ENCODE measurements at places on chromosomes 7 and 10. TPM values are rescaled to one million over a fixed set of nuclear protein-coding genes. Genes with fewer than 3 reads are reported as not detected.

The SPOCK2 gene
- total RNA-seq = 127 TPM

The CYP3A4 gene
- not detected for total RNA-seq

The ALKBH4 gene
- 14.6 TPM for total RNA-seq

The ABCB1 gene
- total RNA-seq = 15.7 TPM

The NRP1 gene
- total RNA-seq = 0.55 TPM

The EMX2 gene
- not detected for total RNA-seq

The NACAD gene
- 0.35 TPM for total RNA-seq

The MMRN2 gene
- total RNA-seq = not detected

GRCh38 chr10:88292185-88292514 lies 291.0 kb downstream of the RNLS start:
- DNase-seq = no peak

GRCh38 chr7:71404726-71405345 lies 272.9 kb downstream of the GALNT17 start:
- DNase-seq = no peak

- DNase-seq = no peak
Measured at GRCh38 chr10:29932991-29933390, 126.4 kb downstream of the JCAD start.

DNA sequence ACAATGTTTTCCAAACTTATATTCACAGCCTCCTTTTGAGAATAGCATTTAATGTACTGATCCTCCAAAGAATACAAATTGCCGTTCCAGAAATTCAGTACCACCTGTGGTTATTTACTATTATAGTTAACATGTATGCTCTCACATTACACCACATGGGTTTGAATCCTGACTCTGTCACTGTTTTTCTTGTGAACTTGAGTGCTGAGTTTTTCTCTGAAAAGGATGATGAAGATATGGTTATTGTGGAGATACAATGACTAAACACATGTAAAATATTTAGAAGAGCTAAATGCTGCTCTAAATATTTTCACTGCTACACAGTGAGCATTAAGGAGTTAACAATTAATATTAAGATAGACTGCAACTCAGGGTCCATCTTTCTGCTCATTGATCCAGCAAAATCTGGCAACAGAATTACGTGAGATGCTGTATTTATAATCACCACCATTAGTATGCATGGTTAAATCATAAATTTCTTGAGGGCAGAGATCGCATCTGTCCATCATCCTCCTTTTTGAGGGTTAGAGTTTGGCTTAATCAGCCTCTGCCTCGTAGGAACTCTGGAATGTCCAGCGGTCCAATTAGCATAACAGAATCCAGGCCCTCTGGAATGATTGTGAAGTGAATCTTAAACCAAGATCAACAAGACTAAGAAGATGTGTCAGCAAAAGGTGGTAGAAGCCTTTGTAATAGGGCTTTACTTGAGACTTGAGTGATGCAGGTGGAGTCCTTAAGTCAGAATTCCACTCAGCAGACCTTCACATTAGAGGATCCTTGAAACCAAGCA lies 152.8 kb downstream of the MACC1 start:
- no peak for DNase-seq

DNA sequence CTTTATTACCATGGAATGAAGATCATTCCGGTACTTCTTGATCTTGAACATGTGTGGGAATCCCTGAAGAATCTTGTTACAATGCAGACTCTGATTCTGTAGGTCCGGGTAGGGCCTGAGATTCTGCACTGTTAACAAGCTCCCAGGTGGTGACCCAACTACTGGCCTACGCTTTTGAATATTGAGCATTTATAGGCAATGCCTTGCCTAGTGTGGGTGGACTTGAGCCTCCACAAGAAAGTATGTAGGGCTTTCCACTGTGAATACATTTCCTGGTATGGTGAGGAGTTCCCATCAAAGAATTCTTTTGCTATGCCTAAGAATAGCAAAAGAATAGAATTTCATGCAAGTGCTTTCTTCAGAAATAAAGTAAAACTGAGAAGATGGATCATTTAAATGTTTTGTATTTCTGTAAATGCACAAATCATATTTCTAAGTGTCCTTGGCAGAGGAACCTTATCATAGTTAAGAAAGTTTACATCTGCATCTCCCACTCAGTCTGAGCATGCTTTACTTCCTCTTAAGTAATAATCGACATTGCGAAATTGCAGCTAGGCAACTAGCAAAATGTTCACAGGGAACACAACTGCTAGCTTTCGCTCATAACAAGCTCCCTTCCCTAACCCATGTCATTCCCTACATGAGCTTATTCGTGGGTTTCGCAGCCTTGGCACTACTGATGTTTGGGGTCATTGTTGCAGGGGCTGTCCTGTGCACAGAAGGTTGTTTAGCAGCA lies 71.4 kb downstream of the AHR start:
- DNase-seq = no peak

DNA sequence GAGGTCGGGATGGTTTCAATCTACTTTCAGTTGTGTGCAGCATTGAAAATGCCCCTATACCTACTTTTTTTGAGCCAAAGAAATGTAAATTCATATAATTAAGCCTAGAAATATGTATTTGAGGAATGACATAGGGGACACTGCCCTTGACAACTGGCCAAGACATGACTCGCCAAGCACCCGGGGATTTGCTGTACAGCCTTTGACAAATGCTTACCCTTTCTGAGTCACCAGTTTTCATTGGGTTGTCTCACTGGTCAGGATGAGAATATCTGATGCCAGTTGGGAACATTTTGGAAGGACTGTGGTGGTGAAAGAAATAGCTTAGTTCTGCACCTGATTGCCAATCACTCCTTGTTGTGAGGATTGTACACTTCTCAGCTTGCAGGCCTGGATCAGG lies 166.8 kb upstream of the HABP2 start:
- no peak for DNase-seq

GRCh38 chr7:105816266-105816843 lies 60.0 kb downstream of the ATXN7L1 start:
- no peak for DNase-seq

DNA sequence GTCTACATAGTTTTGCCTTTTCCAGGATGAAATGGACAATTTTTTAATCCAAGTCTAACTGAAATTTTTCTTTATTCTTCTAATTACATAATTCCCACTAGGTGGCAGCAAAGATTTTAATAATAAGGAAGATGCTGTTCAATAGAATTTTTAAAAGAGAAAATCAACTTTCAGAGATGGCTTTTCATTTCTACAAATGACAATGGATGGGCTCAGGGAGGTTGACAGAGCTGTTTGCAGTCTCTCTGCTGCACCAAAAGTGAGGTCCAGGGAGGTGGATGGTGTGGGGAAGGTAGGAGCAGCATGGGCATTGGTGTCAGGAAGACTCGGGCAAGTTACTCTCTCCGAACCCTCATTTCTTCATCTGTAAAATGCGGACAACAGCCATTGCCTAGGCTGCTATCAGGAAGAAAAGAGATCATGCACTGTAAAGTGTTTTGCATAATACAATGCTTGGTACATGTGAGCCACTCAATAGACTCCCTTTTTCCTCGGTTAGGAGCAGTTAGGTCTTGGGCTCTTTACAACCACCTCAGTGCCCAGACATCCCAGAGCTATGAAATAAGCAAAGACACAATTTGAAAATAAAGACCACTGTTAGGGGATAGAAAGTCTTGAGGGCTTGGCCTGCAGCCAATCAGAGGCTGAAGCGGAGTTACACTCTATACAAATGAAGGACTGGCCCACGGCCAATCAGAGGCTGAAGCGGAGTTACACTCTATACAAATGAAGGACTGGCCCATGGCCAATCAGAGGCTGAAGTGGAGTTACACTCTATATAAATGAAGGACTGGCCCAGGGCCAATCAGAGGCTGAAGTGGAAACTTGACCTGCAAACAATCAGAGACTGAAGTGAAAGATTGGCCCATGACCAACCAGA lies 107.1 kb downstream of the ABLIM1 start:
- no peak for DNase-seq

DNA sequence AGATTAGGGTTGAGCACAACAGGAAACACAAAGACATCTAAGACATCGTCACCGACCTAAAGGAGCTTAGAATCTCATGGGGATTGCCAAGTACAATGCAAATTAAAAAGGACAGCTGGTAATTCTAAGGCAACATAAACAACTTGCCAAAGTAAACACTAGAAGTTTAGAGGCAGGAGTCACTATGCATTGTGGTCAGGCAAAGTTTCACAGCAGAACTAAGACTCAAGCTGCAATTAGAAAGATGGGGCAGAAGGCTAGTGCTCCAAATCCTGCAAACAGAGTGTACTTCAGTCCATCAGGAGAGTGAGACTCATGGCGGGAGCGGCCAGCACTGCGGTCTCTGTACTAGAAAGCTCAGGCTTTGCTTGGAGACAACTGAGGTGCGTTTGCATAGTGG lies 52.7 kb downstream of the HIPK2 start:
- no peak for DNase-seq

DNA sequence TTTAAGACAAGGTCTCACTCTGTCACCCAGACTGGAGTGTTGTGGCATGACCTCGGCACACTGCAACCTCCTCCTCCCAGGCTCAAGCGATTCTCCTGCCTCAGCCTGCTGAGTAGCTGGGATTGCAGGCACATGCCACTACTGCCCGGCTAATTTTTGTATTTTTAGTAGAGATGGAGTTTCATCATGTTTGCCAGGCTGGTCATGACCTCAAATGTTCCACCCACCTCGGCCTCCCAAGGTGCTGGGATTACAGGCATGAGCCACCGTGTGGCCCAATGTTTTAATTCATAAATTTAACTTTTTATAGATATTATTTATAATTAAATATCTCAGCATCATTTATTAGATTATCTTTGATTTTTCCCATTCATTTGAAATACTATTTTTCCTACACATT lies 658.0 kb upstream of the NRG3 start:
- no peak for DNase-seq

DNA sequence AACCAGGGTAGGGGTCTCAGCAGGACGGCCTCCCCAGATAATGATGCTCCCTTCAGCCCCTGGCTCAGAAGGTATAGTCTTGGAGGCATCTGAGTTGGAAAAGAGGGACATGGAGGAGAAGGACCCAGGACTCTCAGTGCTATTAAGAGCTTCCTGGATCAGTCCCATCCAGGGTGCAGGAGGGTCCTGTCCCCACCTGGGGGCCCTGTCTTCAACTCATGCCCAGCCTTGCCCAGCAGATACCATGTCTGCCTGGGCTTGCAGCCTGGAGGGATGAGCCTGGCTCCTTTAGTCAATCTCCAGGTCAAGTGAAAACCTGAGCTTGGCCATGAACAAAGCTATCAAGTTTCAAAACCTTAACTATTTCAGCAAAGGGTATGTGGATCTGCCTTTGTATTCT lies 67.6 kb downstream of the PRTFDC1 start:
- DNase-seq = no peak

- no peak for DNase-seq
Measured at GRCh38 chr7:38413784-38414183, 140.3 kb upstream of the TARP start.

GRCh38 chr7:116197360-116197759 lies 13.0 kb upstream of the TES start:
- DNase-seq = no peak

DNA sequence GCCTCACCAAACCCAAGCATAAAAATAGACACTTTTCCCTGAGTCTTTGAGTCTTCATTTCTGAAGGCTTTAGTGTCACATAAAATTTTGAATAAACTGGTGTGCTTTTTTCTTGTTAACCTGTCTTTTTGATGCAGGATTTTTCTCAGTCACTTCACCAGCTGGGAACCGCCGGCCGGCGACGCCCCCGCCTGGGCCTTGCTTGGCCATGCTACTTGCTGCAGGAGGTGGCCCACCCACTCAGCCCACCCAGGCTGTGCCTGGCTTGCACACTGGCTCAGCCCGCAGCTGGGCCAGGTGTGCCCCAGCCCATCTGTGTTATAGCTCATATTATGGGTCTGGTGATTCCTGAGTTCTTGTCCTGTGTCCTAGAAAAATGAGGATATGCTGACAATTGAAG lies 247.4 kb upstream of the CACNA2D1 start:
- DNase-seq = no peak

GRCh38 chr10:92153-92552 lies 43.1 kb upstream of the TUBB8 start:
- DNase-seq = no peak

- DNase-seq = no peak
Measured at GRCh38 chr10:105586451-105587098, 945.5 kb downstream of the SORCS3 start.

GRCh38 chr7:96901822-96902445 lies 103.4 kb upstream of the DLX6 start:
- no peak for DNase-seq

DNA sequence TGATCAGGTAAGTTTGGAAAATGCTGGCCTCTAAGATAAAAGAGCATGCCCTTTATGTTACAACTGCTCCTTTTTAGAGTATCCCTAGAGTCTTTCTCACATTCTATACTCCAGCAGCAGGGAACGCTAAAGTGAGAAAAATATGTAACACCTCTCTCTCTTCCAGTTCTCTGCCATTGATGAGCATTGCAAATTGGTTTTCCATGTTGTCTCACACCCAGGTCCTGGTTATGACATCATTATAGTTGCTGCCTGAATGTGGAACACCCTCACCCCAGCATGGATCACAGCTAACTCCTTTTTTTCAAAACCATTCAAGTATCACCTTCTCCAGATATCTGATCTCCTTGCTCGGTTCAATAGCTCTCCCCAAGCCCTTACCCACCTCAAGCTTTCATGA lies 84.4 kb downstream of the DGKI start:
- DNase-seq = no peak
